ENCODE measurements at places on chromosomes 3 and 15.
A peak's percentile ranks its signal among the peaks of the same experiment; 100 is the strongest.

- no peak for DNase-seq
Observed at GRCh38 chr15:45871121-45871855, 236.5 kb downstream of the SQOR start.

DNA sequence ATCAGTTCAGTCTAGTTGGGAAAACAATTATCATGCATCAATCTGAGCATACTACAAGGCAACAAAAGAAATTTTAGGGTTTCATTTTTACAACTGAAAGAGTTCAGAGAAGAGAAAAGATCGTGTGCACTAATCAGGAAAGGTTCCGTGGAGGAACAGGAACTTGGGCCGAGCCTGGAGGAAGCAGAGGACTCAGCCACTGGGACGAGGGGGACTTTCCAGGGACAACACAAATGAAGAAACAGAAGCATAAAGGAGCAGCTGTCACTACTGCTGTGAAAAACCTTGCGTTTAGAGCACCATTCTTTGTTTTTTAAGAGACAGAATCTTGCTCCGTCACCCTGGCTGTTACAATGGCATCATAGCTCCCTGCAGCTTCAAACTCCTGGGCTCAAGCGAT, 60.5 kb downstream of the MYO1E start:
- no peak for DNase-seq

DNA sequence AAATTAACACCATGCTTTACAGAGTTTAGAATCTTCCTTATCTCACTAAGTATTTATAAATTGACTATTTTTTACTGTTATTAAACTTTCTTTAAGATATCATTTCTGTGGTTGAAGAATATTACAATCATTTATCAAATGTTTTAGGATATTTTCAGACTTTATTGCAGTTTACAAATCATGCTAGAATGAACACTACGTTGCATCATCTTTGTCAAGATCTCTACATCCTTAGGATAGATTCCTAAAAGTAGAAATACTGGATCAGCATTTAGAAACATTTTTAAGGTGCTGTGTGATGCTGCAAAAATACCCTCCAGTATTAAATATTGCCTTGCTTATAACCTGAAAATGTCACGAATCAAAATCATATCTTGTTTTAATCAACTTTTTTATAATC, 2.5 kb upstream of the PLD1 start:
- DNase-seq = no peak

DNA sequence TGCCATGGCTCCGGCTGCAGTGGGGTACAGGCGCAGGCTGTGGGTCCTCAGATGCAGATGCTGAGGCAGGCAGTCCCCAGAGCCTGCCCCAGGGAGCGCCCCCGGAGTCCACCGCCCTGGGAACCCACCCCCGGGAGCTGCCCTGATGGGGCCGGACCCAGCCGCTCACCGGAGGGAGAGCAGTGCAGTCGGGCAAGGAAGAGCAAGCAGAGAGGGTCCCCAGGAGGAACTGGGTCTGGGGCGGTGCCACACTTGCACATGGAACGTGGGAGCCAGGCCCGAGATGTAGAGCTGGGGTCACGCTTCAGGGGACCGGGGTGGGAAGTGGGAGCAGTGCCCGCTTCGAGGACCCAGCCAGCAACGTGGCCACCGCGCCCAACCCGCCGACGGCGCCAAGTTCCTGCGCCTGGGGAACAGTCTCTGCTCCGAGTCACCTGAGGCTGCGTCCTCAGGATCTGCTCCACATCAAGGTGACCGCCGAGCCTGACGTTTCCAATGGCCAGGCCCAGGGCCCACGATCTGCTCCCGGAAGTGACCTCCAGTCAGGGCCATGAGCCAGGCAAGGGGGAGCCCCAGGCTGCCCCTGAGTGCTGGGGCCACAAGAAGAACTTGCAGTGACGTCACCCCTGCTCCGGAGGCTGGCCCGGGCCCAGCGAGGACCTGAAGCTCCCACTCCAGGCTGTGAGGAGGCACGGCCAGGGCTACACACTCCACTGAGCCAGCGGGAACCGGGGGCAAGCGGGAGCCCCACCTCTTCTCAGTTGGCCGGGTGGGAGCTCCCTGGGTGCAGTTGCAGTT, 27.0 kb upstream of the TFG start:
- no peak for DNase-seq

- no peak for DNase-seq
Observed at GRCh38 chr15:74989527-74989926, 5.8 kb upstream of the SCAMP5 start.

GRCh38 chr15:98764291-98764690, 116.0 kb downstream of the IGF1R start:
- no peak for DNase-seq

GRCh38 chr15:75138016-75138999, 63.4 kb upstream of the C15orf39 start:
- no peak for DNase-seq

DNA sequence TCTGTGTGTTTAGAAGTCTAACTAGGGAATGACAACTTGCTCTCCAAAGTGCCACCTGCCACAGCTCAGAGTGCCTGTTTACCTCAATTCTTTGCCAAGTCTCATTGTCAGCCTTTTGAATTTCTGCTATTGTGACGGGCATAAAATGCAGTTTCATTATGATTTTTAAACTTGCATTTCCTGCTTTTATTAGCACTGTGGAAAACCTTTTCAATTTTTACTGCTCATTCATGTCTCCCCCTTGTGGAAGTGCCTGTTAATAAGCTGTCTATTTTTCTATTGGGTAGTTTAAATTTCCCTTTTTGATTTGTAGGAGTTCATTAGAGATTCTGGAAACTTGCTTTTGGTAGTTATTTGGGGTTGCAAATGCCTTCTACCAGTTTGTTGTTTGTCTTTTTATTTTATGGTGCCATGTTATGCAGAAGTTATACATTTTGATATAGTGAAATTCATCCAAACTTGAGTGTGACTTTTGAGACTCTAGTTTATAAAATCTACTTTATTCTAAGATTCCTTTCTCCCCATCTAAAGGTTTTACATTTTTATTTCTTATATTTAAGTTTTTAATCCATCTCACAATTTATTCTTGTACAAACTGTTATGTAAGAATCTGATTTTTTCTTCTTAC, 53.9 kb upstream of the FRMD4B start:
- no peak for DNase-seq

DNA sequence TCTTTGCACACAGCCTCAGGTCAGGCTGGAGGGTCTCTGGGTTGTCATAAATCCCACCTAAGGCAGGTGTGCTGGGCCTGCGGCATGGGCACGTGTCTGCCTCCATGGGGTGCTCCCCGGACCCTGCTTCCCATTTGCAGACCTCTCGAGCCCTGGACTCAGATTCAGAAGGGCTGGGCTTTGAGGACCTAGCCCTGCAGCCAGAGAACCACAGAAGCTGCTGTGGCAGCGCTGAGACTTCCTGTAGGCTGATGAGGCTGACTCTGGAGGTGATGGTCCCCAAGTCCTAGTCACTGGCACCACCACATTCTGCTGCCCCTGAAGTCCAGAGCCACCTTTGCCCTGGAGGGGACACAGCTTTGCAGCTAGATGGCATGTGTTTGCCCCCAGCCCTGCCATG, 156.4 kb downstream of the LRRC28 start:
- DNase-seq = no peak

DNA sequence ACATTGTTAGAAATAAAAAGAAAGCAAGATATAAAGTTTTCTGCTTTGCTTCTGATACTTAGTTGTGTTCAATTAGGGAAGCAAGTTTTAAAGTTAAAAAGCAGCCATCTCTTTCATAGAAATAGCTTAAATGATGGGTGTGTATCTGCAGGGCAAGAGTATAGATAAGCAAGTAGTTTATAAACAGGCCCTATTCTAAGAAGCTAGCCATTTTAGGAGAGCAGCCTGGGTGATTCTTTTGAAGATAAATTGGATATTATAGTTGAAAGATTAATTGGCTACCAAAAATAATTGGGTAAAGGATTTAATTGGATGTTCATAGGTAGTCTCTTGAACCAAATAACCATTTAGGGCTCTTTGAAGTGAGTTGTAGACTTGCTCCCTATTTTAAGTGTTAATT, 5.6 kb downstream of the EIF3J start:
- no peak for DNase-seq

- no peak for DNase-seq
Observed at GRCh38 chr15:61731099-61731498, 329.1 kb downstream of the VPS13C start.

DNA sequence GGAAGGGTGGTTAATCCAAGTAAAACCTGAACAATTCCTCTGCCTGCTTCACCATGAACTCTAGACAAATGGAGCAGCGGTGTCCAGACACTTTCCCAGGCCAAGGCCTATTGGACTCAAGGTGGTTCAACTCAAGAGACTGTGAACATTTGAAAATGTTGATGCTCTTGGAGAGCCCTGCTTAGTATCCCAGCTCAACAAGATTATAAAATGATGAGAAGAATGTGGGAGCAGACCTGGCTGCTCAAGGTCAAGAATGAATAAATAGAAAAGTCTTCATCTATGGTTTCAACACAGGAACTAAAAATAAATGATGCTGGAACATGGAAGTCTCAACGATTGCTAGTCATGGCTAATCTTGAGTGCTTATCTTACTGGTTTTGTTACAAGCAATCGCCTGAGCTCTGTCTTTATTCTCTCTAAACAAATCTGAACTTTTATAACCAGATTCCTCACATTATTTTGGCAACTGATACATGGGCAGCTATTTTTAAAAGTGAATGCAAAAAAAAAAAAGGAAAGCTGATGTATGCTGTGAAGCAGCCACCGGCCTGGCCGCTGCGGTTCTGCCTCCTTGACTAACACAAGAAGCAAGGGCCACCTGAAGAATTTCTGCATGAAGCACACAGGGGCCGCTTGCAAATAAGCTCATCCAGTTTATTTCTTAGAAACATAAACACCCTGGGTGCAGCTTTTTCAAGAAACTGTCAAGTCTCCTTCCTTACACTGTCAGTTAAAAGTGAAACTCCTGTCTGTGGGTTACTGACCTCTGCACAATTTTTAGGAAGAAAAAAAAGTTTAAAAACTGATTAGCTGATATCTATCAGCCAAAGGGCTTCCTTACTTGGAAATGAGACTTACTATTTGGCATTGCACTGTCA, 120.1 kb upstream of the ARHGEF3 start:
- DNase-seq = no peak

DNA sequence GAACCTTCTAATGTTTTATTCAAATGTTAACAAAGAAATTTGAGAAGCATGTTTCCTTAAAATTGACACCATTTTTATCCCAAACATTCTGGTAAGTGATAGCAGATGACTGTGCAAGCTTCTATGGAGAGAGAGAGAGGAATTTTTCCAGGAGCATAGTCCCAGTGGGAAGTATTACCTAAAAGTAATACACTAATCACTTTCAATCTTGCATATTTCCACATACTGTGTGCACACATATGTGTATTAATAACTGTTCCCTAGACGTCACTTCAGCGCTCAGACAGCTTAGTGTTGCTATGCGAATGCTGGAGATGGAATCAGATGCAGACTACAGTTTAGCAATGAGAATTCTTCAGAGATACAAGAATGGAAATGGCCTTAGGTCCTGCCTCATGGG, 424.3 kb upstream of the TPRG1 start:
- no peak for DNase-seq

DNA sequence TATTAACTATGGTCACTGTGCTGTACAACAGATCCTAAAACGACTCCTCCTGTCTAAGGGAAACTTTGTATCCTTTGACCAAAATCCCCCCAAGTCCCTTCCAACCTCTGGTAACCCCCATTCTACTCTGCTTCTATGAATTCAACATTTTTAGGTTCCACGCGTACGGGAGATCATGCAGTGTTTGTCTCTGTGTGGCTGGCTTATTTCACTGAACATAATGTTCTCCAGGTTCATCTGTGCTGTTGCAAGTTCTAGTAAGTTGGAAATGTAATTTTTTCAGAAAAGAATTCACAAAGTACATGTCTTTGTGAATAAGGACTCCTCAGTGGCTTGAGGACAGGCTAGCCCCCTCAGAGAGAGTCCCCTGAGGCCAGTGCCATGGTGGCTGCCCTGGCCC, 66.1 kb downstream of the ATP10A start:
- no peak for DNase-seq

DNA sequence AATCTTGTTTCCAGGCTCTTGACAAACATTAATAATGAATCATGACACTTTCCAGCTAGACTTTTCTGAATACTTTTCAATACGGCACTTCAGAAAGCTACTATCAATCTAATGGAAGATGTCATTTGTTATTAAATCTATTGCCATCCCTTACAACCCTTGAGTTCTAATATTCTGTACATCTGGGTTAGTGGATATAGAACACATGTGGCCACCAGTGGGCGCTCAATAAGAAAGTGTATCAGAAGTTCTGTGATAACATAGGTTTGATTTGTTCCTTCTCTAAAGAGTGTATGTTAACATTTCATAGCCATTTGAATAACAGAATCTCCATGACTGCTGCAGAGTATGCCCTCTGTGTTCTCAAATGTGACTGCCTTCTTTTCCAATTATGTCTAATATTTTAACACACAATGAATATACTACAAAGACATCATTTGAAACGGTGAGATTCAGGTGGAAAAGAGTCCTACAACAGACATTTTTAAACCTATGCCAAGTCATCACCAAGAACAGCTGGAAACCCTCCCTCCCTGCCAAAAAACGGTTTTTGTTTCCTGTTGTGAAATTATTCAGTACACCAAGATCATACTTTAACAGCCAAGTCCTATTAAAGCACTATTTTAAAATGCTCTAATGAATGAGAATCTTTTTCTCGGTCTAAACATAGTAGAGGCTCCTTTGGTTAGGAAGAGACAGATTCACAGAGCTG, 22.2 kb downstream of the ALDH1A2 start:
- DNase-seq = peak; percentile 8

GRCh38 chr3:59970376-59970775, 920.6 kb upstream of the CFAP20DC start:
- DNase-seq = no peak

DNA sequence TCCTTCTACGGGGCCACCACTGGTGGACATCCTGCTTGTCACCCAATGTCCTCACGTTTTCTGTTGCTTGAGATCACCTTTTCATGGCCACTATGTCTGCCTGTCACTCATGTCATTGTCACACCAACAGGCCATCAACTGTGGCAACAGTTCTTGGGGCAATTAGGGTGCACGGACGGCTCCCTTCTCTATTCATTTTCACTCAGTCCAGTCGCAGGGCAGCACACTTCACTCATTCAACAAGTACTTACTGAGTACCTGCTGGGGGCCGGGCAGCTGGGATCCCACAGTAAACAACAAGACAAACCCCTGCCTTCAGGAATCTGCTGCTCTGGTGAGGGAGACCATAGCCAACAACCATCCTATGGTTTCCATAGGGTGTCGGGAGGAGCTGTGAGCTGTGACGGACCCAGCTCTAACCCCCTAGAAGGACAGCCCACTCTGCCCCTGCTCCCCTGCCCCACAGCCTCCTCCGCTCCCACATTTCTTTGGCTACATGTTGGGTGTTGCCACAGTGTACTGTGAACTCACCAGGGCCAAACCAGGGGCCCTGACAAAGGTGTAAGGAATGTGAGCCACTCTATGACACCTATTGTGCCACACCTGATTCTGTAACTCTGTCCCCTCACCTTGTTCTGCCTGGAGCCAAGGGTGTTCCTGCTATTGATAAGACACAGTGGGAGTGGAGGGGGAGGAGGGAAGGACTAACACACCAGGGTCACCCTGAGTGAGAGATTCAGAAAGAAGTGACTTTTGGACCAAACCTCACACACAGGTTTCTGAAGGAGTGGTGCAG, 1.9 kb downstream of the VILL start:
- DNase-seq = no peak
